GM12878 (cell line): ENCODE measurements at places on chromosomes 1 and 21.

- no peaks in the 10 kb centered on the region for H3K4me1 ChIP-seq
- H3K27ac ChIP-seq, result no peak overlapping the region
- no peaks in the 10 kb centered on the region; the same call in 1 of the 2 replicates for H3K27me3 ChIP-seq
- no peaks in the 10 kb centered on the region for H3K36me3 ChIP-seq
- no peak overlapping the region for H3K4me3 ChIP-seq
Measured at GRCh38 chr1:228938537-228938901, 203.2 kb downstream of the RHOU start.

GRCh38 chr1:54428837-54429518, 22.8 kb upstream of the SSBP3 start:
- no peaks in the 10 kb centered on the region for H3K36me3 ChIP-seq
- H3K4me3 ChIP-seq, result no peak overlapping the region
- H3K4me1 ChIP-seq, result no peaks in the 10 kb centered on the region
- DNase-seq, result no peak

GRCh38 chr1:84170171-84170570, 26.1 kb downstream of the PRKACB start:
- H3K36me3 ChIP-seq, result no peaks in the 10 kb centered on the region
- H3K27me3 ChIP-seq, result no peaks in the 10 kb centered on the region
- H3K4me1 ChIP-seq, result peaks cover 9% of the 10 kb centered on the region; the same call in 1 of the 2 replicates
- no peak overlapping the region for H3K4me3 ChIP-seq
- H3K27ac ChIP-seq, result no peak overlapping the region
- DNase-seq, result no peak

- no peak for DNase-seq
- 0 out of 2 replicates have a peak, but pooled peaks cover 4% of the 10 kb centered on the region for H3K27me3 ChIP-seq
- H3K4me1 ChIP-seq, result no peaks in the 10 kb centered on the region
- H3K4me3 ChIP-seq, result no peak overlapping the region
Measured at GRCh38 chr1:211482306-211482705, 9.7 kb downstream of the RD3 start.

GRCh38 chr1:61042466-61043009, 39.8 kb upstream of the NFIA start:
- H3K4me1 ChIP-seq, result no peaks in the 10 kb centered on the region
- no peaks in the 10 kb centered on the region for H3K36me3 ChIP-seq
- H3K27ac ChIP-seq, result no peak overlapping the region
- H3K27me3 ChIP-seq, result no peaks in the 10 kb centered on the region
- DNase-seq, result no peak

GRCh38 chr1:202575918-202576653, 134.2 kb downstream of the SYT2 start:
- H3K27ac ChIP-seq, result no peak overlapping the region
- no peaks in the 10 kb centered on the region for H3K27me3 ChIP-seq
- no peaks in the 10 kb centered on the region for H3K36me3 ChIP-seq
- no peaks in the 10 kb centered on the region for H3K4me1 ChIP-seq

DNA sequence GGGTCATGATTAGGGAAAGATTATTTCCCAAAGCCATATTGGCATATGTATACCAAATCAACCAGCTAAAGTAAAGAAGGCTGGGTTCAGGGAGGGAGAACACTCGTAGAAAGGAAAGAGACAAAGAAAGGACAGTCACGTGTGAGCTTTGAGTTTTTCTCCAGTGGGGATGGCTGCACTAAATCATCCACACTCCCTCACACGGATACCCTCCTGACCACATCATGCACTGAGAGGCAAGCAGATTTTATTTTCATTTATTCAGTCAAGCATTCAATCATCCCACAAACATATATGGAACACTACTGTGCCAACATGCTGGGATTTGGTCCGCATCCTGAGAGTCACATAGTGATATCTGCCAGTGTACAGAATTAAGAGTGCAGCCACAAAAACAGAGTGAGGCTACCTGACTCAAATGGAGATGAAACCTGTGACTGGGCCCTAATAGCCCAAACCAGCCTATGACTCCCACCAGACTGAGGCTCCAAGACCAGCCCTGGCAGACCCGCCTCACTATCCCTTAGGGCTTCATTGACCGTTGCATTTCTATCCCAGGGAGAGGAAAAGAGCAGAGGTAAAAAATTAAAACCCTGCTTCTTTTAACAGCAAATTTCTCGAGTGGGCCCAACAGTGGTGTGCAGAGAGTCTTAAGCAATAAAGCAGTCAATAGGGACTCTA, 155.9 kb downstream of the BARHL2 start:
- H3K36me3 ChIP-seq, result no peaks in the 10 kb centered on the region
- no peaks in the 10 kb centered on the region for H3K27me3 ChIP-seq
- no peaks in the 10 kb centered on the region for H3K4me1 ChIP-seq
- no peak for DNase-seq

- H3K36me3 ChIP-seq, result 0 out of 2 replicates have a peak, but pooled peaks cover 4% of the 10 kb centered on the region
- H3K4me1 ChIP-seq, result peaks cover 7% of the 10 kb centered on the region
- DNase-seq, result no peak
- 0 out of 2 replicates have a peak overlapping the region, but pooled peaks have one; percentile 80 for H3K4me3 ChIP-seq
Measured at GRCh38 chr1:178544531-178544930, 31.6 kb downstream of the TEX35 start.

GRCh38 chr1:176843352-176844297, 320.9 kb downstream of the ASTN1 start:
- DNase-seq, result no peak
- H3K4me1 ChIP-seq, result no peaks in the 10 kb centered on the region
- H3K4me3 ChIP-seq, result no peak overlapping the region
- H3K27ac ChIP-seq, result no peak overlapping the region
- H3K27me3 ChIP-seq, result no peaks in the 10 kb centered on the region
- no peaks in the 10 kb centered on the region for H3K36me3 ChIP-seq

GRCh38 chr1:218872026-218872425, 301.7 kb upstream of the LYPLAL1 start:
- no peaks in the 10 kb centered on the region for H3K27me3 ChIP-seq
- DNase-seq, result no peak
- H3K36me3 ChIP-seq, result no peaks in the 10 kb centered on the region
- H3K27ac ChIP-seq, result no peak overlapping the region
- no peak overlapping the region for H3K4me3 ChIP-seq

DNA sequence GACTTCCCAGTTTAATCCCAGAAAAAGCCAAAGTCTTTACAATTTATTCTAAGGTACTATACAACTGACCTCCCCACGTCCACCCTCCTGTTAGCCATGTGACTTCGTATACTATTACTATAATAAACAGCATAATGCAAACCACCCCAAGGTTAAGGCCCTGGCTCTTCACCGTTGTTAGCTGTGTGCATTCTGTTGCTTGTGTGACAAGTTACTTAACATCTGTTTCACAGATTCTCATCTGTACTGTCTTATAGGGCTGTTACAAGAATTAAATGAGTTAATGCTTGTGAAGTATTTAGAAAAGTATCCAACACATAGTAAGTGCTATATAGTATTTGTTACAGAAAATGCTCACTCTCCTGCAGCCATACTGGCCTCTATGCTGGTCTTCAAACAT, 15.7 kb downstream of the WARS2 start:
- no peak overlapping the region for H3K4me3 ChIP-seq
- no peak overlapping the region for H3K27ac ChIP-seq
- DNase-seq, result no peak
- no peaks in the 10 kb centered on the region for H3K27me3 ChIP-seq
- no peaks in the 10 kb centered on the region for H3K36me3 ChIP-seq

DNA sequence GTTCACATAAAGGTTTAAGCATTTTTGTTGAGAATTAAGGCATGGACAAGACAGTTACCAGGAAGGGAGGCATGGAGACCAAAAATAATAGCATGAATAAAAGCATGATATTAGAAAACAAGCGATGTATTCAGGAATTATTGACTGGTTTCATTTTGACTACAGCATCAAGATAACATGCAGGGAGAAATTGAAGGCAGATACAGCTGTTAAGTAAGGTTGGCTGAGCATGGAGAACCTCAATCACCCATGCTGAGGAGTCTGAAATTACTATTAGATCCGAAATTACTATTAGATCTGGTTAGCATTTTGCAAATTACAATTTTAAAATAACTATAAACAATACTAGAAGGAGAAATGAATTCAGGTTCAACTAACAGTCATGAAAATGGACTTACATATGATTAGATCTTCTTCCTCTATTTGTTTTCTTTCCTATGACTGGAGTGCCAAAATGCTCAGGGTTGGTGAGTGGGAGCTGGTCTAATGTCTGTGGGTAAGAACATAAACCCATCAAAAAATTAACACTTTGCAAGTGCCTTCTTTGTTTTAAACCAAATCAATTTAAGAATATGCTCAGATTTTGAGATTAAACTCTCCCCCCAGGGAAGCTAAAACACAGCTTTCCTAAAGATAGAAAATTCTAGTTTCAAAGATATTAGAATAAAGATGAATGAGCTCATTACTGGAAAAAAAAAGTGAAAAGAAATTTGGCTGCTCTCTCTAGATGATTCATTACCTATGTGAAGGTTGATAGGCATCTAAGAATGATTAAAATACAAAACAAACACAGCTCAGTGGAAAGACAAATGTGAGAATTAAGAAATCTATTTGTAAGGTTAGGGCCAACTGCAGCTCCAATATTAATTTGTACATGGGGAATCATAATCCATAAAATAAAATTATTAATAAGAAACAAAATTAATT, 81.7 kb downstream of the ARID4B start:
- peaks cover 11% of the 10 kb centered on the region; the same call in 1 of the 2 replicates for H3K4me1 ChIP-seq
- no peak for DNase-seq
- no peaks in the 10 kb centered on the region for H3K27me3 ChIP-seq
- H3K4me3 ChIP-seq, result no peak overlapping the region

DNA sequence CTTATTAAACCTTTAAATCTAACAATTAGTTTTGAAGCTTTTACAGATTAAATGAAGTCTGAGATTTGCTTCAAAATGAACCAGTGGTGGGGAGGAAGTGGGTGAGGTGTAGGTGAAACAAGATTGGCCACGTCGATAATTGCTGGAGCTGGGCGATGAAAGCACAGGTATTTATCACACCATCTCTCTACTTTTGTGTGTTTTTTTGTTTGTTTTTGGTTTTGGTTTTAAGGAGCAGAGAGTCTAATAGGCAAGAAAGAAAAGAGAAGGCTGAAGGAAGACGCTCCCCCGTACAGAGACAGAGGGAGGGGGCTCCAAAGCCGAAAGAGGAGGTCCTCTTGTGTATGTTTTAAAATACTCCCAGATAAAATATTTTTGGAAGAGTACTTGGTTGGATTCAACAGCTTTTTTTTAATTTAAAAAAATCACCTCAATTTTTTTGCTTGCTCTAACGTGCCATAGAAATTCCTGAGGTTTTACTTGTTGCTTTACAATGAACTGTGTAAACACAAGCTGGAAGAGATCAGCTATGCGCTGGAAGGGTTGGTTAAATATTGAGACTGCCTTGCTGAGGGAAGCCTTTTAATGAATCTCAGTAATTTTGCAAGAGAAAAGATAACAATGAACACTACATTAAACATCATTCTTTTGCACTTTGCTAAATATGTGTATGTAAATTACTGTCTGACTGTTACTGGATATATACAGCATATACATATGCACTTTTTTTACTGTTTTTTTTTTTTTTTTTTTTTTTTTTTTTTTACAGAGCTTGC, 6.7 kb upstream of the LGALS8 start:
- no peaks in the 10 kb centered on the region for H3K36me3 ChIP-seq
- H3K27ac ChIP-seq, result no peak overlapping the region
- H3K4me3 ChIP-seq, result no peak overlapping the region

DNA sequence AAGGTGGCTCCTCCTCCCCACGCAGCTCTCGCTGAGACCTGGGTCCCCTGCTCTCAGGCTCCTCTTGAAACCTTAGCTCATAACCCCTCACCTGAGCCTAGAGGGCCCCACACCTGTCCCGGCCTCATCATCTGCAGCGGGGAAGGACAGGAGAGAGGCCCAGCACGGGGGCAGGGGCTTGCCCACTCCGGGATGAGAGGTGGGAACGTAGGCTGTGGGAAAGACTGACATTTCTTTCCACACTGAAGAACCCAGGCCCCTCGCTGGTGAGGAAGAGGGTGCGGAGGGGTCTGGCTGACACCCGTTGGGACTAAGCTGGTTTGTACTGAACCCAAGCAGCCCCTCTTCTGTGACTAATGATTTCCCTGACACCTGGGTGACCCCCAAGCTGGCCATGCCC, 14.0 kb upstream of the NES start:
- H3K36me3 ChIP-seq, result no peaks in the 10 kb centered on the region
- no peak overlapping the region for H3K27ac ChIP-seq
- H3K27me3 ChIP-seq, result peaks cover 18% of the 10 kb centered on the region
- H3K4me1 ChIP-seq, result no peaks in the 10 kb centered on the region

DNA sequence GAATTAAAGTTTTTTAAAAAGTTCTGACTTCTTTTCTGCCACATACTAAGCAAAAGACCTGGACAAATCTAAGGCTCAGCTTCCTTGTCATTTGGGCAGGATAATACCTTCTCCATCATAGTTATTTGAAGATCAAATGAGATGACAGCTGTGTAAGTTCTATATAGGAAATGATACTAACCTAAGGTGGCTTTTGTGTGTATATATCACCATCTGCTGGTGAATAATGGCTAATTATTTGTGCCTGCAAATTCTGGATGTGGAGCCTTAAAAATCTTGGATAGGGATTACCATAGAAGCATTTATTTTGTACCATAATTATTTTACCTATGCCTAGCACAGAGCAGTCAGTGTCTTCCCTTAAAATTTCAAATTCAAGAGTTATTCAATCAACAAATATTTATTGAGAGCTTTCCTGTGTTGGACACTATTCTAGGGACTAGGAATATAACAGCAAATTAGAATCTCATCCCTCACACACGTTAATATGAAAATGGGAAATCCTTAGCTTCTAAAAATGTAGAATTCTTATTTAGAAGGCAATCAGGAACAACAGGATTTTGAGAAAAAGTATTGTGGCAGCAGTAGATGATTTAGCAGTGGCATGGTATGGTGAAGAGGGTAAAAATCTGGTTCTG, 89.8 kb downstream of the TMEM200B start:
- no peak overlapping the region for H3K4me3 ChIP-seq
- DNase-seq, result peak; percentile 11
- no peaks in the 10 kb centered on the region; the same call in 1 of the 2 replicates for H3K36me3 ChIP-seq
- H3K27me3 ChIP-seq, result no peaks in the 10 kb centered on the region
- H3K4me1 ChIP-seq, result no peaks in the 10 kb centered on the region

GRCh38 chr1:67674260-67675011, 10.6 kb upstream of the GADD45A start:
- no peak overlapping the region for H3K4me3 ChIP-seq
- no peaks in the 10 kb centered on the region for H3K27me3 ChIP-seq
- DNase-seq, result no peak
- no peak overlapping the region for H3K27ac ChIP-seq
- no peaks in the 10 kb centered on the region for H3K4me1 ChIP-seq
- H3K36me3 ChIP-seq, result no peaks in the 10 kb centered on the region

DNA sequence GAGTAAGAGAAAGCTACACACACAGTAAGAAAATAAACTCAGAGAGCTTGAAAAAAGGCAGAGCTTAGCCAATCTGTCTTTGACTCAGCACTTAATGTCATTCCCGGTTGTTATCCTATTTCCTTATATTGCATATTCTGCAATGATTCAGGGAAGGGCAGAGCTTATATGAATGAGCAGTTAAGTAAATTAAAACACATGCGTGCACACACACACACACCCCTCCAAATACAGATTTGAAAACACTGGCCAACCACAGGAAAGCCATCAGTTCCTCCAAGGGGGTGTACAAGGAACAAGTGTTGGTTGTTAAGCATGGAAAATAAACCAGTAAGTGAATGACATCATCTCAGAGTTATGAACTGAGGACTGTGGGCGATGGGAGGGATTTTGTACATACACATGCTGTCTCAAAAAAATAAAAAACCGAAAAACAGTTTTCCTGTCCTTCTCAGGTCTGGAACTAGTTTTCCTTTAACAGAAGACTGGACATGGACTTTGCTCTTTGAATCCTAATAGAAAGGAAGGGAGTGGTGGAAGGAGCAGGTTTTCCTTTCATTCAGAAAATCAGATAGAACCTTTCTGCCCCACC, 1.0 kb downstream of the IQGAP3 start:
- H3K27me3 ChIP-seq, result no peaks in the 10 kb centered on the region
- H3K27ac ChIP-seq, result no peak overlapping the region
- H3K4me1 ChIP-seq, result 0 out of 2 replicates have a peak, but pooled peaks cover 3% of the 10 kb centered on the region
- DNase-seq, result no peak
- peak overlapping the region; percentile 73 for H3K4me3 ChIP-seq
